ENCODE measurements at places on chromosomes 16 and 17.
A peak's percentile ranks its signal among the peaks of the same experiment; 100 is the strongest.

DNA sequence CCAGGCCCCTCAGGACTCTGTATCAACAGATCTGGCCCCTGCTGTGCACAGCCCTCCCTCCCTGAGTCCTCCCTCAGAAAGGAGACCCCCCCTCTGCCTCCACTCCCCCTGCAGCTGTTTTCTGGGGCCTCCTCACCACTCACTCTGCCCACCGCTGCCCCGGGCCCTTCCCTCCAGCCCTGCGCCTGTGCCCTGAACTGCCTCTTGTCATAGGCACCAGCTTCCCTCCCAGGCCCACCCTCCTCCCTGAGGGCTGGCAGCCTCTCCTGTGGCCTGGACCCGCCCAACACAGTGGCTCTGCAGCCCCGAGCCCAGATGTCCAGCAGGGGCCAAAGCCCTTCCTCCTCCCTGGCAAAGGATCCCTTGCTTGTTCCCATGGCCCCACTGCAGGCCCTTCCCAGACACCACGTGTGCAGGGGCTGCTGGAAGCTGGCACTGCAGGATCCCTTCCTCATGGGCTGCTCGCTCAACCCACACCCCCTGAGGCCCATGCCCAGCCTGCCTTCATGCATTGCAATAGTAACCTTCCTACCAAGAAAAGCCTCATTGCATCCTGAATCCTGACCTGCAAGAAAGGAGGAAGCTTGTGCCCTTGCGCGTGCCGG, 25.8 kb downstream of the GNPTG start:
- no peak overlapping the region for H3K4me3 ChIP-seq
- no peaks in the 10 kb centered on the region for H3K27me3 ChIP-seq
- peaks cover 15% of the 10 kb centered on the region for H3K36me3 ChIP-seq
- DNase-seq, result no peak

DNA sequence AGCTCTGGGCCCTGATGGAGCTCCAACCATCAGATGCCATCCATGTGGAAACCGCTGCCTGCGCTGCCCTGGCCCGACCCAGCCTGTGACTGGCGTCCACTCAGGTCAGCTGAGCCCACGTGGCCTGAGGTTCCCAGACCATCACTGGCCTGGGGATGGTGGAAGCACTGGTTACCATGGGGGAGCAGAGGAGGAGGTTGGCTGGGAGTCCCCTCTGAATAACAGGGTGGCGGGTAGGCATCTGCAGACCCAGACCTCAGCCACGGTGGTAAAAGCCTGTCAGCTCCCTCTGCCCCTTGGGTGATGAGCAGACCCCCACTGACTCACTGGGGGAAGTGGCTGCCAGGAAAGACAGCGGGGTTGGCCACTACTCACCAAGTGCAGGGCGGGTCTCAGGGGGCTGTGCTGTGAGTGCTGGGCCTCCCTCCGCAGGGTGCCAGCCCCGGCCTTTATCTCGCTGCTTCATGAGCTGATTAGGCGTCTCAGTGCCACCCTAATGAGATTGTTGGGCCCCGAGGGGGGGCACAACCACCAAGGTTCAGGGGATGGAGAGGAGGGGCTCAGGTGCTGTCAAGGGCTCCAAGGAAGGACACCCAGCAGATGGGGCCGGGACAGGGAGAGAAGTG, at the start of gene PDE6G:
Gene PDE6G, minus strand, starts transcription at position 425 of the 626 bp plus-strand sequence. CDS start 3,237 bp downstream, outside the sequence.
- no peaks in the 10 kb centered on the region for H3K27me3 ChIP-seq
- no peak within 1 kb of the TSS for H3K4me3 ChIP-seq

DNA sequence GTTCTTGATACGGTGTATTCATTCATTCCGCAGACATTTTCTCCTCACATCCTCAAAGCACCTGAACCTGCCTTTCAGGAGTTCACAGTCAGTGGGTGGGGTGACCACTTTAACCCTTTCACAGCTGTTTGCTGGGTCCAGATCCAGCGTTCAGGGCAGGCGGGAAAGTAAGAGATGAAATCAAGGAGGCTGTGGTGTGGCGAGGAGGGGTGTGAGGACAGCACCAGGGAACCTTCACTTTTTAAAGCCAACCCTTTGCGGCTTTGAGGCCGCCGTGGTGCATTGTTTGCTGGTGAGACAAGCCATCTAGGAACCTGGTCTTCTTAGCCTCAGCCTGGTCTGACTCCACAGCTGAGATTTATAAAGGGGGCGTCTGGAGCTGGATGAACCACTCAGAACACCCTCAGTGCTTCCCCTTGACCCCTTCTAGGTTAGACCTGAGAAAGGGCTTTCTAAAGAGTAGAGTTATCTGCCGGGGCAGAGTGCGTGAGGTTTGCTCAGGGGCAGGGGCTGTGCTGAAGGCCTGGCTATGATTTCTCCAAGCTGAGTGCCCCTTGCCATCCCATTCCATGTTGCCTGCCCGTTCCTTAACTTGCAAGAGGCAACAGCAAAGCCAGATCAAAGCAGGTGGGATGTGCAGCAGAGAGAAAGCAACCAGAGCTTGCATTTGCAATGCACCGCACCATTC, 933 bp downstream of the CCR7 start:
- H3K27me3 ChIP-seq, result no peaks in the 10 kb centered on the region
- no peak for DNase-seq
- peaks cover 9% of the 10 kb centered on the region for H3K4me1 ChIP-seq
- no peak overlapping the region for H3K27ac ChIP-seq
- no peak overlapping the region for H3K4me3 ChIP-seq

DNA sequence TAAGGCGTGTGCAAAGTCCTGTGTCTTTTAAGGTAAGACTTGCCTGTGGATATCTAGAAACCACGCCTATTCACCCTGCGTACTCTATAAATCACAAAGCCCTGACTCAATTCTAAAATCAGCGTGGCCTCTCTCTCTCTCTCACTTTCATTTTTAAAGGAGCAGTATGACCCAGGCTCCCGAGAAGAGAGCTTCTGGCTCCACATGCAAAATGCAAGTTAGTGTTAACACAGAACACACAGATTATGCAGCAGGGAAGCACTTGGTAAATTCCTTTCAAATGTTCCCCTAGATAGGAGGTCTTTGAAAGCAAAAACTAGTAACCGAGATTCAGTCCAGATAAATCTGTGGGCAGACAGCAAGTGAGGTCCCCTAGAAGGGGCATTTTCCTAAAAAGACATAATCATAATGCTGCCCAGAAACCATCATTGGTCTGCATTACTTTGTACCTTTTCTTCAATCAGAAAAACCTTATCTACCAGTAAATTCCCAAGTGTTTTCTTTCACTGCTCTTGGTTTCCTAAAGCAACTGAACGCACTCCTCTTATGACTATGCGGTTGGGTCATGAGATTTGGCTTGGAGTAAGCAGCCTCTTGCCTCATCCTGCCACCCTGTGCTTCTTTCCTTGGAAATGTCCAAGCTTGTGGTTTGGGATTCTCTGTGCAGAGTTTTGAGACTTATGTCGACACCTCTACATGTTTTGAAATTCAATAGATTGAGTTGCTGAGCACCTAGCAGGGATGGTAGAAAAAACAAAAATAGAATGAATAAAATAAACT, 31.7 kb upstream of the KCNJ2 start:
- H3K27me3 ChIP-seq, result no peaks in the 10 kb centered on the region
- peak overlapping the region; percentile 69 for H3K4me3 ChIP-seq
- H3K4me1 ChIP-seq, result peaks cover 8% of the 10 kb centered on the region

GRCh38 chr16:58768145-58768544, 34.0 kb upstream of the GOT2 start:
- no peak overlapping the region for H3K27ac ChIP-seq
- H3K4me1 ChIP-seq, result no peaks in the 10 kb centered on the region
- H3K27me3 ChIP-seq, result peaks cover 4% of the 10 kb centered on the region
- DNase-seq, result no peak
- H3K4me3 ChIP-seq, result no peak overlapping the region

DNA sequence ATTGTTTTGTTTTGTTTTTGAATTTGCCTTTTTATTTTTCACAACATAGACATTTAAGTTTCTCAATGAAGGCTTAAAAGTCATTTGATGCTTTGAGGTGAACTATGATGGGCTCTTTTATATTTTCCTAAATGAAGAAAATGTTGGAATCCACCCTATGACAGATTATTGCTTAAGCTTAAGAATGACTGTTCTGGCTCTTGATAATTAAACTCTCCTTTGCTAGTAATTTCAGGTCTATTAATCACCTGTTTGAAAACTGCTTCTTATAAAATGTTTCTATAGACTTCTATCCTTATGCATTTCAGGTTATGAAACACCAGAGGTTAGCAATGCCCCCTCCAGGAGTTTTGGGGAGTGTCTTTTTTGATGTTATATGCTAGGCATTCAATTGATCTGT, 424.1 kb upstream of the DYNLRB2 start:
- no peak overlapping the region for H3K4me3 ChIP-seq
- H3K27ac ChIP-seq, result no peak overlapping the region
- DNase-seq, result no peak

DNA sequence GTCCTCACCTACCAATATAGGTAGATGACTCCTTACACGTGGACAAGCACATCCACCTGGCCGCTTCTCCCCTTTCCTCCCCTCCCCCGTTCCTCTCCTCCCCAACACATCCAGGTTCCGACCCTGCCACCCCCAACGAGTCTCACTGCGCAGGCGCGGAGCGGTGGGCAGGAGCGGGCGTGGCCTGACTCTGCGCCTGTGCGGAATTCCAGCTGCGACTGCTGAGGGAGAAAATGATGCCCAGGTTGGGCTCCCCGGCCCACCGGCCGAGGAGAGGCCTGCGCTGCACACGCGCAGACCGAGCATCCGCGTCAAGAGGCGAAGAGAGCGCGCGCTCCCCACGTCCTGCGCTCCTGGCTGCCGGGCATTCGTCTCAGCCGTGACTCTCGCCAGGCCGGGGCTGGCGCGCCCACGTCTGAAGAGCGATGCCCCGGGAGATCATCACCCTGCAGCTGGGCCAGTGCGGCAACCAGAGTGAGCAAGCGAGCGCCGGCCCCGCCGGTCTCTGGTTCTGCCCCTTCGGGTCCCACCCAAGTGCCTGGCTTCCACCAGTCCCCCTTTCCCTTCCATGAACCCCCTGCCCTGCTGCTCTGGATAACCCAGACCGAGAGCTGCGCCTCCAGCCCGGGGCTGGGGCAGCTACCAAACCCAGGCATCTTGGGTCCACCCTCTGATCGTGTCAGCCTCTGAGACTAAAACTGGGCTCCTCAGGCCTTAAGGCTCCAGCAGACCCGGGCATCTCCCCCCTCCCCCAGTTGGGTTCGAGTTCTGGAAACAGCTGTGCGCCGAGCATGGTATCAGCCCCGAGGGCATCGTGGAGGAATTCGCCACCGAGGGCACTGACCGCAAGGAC, at the start of gene TUBG2:
Gene TUBG2, plus strand, starts transcription at position 206 of the 853 bp plus-strand sequence. Its CDS starts 220 bp downstream, at position 426.
- peaks cover 23% of the 10 kb centered on the region for H3K36me3 ChIP-seq
- H3K27me3 ChIP-seq, result no peaks in the 10 kb centered on the region
- H3K27ac ChIP-seq, result peak within 1 kb of the TSS; percentile 94
- peak; percentile 87 for DNase-seq

GRCh38 chr17:66272811-66273585, 29.4 kb upstream of the PRKCA start:
- H3K4me1 ChIP-seq, result peaks cover 16% of the 10 kb centered on the region
- H3K4me3 ChIP-seq, result peak overlapping the region; percentile 52
- no peaks in the 10 kb centered on the region for H3K36me3 ChIP-seq
- no peaks in the 10 kb centered on the region for H3K27me3 ChIP-seq
- peak; percentile 74 for DNase-seq
- peak overlapping the region; percentile 85 for H3K27ac ChIP-seq

GRCh38 chr16:3787924-3788661, 70.8 kb upstream of the TRAP1 start:
- no peak for DNase-seq
- peaks cover 77% of the 10 kb centered on the region for H3K36me3 ChIP-seq
- H3K4me3 ChIP-seq, result no peak overlapping the region
- no peaks in the 10 kb centered on the region for H3K27me3 ChIP-seq
- no peak overlapping the region for H3K27ac ChIP-seq
- H3K4me1 ChIP-seq, result peaks cover 5% of the 10 kb centered on the region

GRCh38 chr17:77509599-77509998, 368.8 kb downstream of the SEC14L1 start:
- no peaks in the 10 kb centered on the region for H3K4me1 ChIP-seq
- H3K4me3 ChIP-seq, result no peak overlapping the region
- H3K36me3 ChIP-seq, result peaks cover 10% of the 10 kb centered on the region
- no peak for DNase-seq
- H3K27me3 ChIP-seq, result no peaks in the 10 kb centered on the region

DNA sequence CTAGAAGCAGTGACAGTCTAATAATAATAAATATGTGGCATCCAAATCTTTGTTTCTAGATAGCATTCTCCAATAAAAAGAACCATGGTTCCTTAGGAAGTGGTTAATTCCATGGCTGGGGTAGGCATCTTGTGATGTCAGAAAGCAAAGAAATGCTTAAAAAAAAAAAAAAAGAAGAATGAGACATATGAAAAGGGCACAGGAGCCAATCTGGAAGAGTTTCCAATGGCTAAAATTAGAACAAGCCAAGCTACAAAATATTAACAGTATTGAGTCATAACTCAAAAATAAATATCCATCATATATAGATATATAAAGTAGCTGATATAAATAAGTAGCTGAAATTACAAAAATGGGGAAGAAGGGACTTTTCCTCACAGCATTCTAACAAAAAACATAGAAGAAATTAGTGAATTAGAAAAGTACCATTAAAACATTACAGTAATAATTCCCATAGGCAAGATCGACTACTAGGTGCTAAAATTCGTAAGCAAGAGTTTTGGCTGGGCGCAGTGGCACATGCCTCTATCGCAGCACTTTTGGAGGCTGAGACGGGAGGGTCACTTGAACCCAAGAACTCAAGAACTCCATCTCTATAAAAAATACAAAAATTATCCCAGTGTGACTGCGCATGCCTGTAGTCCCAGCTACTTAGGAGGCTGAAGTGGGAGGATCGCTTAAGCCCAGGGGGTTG, 111.3 kb downstream of the TRIM37 start:
- peaks cover 9% of the 10 kb centered on the region for H3K36me3 ChIP-seq
- H3K4me3 ChIP-seq, result no peak overlapping the region
- H3K4me1 ChIP-seq, result peaks cover 10% of the 10 kb centered on the region

DNA sequence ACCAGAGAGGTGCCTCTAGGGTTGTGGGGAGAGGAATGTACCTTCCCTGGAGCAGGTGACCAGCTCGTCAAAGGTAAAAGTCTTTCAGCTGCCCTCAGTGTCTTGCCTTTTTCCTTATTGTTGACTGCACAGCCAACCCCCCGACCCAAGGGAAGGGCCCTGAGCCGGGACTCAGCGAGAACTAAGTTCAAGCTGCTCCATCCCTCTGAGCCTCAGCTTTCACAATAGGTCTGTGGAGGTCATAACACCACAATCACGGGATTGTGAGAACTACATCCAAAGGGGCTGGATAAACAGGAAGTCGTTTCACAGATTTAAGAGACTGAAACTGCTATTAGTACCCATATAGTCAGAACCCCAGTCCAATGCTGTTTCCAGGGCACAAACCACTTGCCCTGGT, 2.6 kb upstream of the KRT36 start:
- DNase-seq, result peak; percentile 77
- no peak overlapping the region for H3K4me3 ChIP-seq
- no peaks in the 10 kb centered on the region for H3K36me3 ChIP-seq
- H3K4me1 ChIP-seq, result peaks cover 19% of the 10 kb centered on the region

DNA sequence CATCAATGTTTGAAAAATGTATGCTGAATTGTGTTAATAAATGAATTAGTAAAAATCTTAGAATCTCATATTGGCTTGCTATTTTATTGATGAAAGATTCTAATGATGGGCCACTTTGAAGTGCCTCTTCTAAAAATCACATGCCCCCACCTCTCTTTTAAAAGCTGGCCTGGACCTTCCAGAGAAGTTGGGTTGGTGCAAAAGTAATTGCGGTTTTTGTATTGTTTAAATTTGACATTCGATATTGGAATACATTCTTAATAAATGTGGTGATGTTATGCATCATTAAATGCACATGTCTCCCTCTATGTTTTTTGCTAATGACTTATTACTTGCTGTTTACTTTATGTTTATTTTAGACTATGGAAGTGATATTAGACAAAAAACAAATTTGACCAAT, 314.6 kb upstream of the C16orf82 start:
- H3K27me3 ChIP-seq, result peaks cover 2% of the 10 kb centered on the region
- no peak overlapping the region for H3K27ac ChIP-seq
- no peaks in the 10 kb centered on the region for H3K4me1 ChIP-seq
- no peaks in the 10 kb centered on the region for H3K36me3 ChIP-seq

GRCh38 chr17:3007651-3008121, 55.7 kb downstream of the OR1D5 start:
- peaks cover 36% of the 10 kb centered on the region for H3K36me3 ChIP-seq
- H3K27me3 ChIP-seq, result no peaks in the 10 kb centered on the region
- no peak overlapping the region for H3K4me3 ChIP-seq
- H3K4me1 ChIP-seq, result peaks cover 24% of the 10 kb centered on the region
- H3K27ac ChIP-seq, result no peak overlapping the region

Measured in mesenchymal stem cell (in vitro differentiated cells and primary cell).